B cell (primary cell): ENCODE measurements at places on chromosomes 12 and 14. TPM values are rescaled to one million over a fixed set of nuclear protein-coding genes. Genes with fewer than 3 reads are reported as not detected.
A peak's percentile ranks its signal among the peaks of the same experiment; 100 is the strongest.

DNA sequence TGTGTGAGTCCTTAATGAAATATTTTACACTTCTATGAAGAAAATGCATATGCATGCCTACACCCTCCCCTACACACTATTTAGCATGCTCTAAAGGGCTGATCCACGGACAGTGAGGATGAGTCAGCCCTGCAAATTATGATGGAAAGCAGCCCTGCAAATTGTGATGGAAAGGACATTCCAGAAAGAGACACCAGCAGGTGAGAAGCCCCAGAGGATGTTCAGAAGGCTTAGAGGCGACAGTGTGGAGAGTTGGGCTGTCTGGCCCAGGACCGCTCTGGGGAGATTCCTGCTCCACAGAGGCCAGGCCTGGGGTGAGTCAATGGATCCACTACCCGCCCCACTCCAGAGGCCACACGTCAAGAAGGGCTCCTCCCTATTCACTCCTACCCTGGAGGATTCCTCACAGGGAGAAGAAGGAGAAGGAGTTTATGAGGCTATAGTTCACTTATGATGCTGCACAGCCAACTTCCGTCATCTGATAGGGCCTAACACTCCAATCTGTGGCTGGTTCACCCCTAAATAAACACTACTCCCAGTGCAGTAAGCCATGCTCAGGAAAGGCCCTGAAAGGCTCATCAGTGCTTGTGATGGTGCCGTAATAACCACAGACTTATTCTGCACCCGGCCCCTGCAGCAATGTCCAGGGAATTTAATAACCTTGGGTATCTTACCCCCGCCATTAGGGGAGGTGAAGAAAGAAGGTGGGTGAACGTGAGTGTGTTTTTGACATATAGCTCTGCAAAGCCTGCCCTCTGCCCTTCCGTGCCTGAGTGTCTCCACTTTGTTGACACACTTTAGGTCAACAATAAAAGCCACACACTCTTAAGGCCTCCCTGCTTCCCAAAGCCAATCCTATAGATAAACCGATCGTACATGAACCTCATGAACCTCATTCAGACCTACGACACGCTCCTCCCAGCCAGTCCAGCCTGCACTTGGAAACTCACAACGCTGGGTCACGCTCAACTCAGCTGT is 46.4 kb downstream of the CLMN start:
- no peak for DNase-seq

GRCh38 chr12:23555825-23556207 is 393.7 kb downstream of the SOX5 start:
- no peak for DNase-seq

- DNase-seq = no peak
Observed at GRCh38 chr12:125518074-125518473, 452.8 kb downstream of the AACS start.

The RERG gene
- polyA plus RNA-seq = not detected in 2 replicates

GRCh38 chr14:62436261-62436660 is 609.0 kb downstream of the KCNH5 start:
- no peak for DNase-seq

The KRT7 gene
- not detected in 2 replicates for polyA plus RNA-seq

- DNase-seq = no peak
Observed at GRCh38 chr12:57255916-57256315, 4.9 kb upstream of the STAC3 start.

The DHRS1 gene
- 69.9 and 76.9 TPM in 2 replicates for polyA plus RNA-seq

DNA sequence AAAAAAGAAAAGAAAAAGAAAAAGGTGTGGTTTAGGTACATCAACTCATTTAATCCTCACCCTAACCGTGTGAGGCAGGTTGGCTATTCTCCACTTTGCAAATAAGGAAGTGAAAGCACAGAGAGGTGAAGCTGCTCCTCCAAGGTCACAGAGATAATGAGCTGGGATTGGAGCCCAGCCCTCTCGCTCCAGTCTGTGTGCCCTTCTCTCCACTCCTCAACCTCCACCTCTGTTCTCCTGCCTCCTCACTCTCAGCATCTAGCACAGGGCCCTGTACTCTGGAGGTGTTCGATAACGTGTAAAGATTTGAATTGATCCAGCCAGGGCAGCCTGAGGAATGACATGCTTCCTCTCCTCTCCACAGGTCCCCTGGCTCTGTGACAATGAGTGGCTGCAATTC is 502.3 kb downstream of the TMEM132D start:
- DNase-seq = no peak

- no peak for DNase-seq
Observed at GRCh38 chr12:85843606-85844310, 7.5 kb upstream of the RASSF9 start.

The SLC6A13 gene
- 0.20 and 0.54 TPM in 2 replicates for polyA plus RNA-seq

- no peak for DNase-seq
Observed at GRCh38 chr14:36659010-36659821, 2.4 kb upstream of the PAX9 start.

The DTX3 gene
- polyA plus RNA-seq = 7.3 and 9.0 TPM in 2 replicates

The KRT6C gene
- not detected in 2 replicates for polyA plus RNA-seq

The PIK3C2G gene
- polyA plus RNA-seq = not detected in 2 replicates

GRCh38 chr12:31819427-31819826 is 90.6 kb upstream of the AMN1 start:
- DNase-seq = no peak

- no peak for DNase-seq
Observed at GRCh38 chr12:116734156-116734768, 3.6 kb downstream of the SPRING1 start.

- DNase-seq = no peak
Observed at GRCh38 chr14:36227802-36228201, 51.3 kb upstream of the PTCSC3 start.

The IPO8 gene
- polyA plus RNA-seq = 7.5 and 8.4 TPM in 2 replicates

- DNase-seq = peak; percentile 40
Observed at GRCh38 chr12:94644141-94644979, 6.0 kb downstream of the TMCC3 start.

- peak; percentile 96 for DNase-seq
Observed at GRCh38 chr14:101876555-101876938, 87.8 kb upstream of the DYNC1H1 start.

- DNase-seq = peak; percentile 29
Observed at GRCh38 chr12:106974511-106974910, 12.4 kb downstream of the MTERF2 start.

The CISTR gene
- polyA plus RNA-seq = not detected in 2 replicates

DNA sequence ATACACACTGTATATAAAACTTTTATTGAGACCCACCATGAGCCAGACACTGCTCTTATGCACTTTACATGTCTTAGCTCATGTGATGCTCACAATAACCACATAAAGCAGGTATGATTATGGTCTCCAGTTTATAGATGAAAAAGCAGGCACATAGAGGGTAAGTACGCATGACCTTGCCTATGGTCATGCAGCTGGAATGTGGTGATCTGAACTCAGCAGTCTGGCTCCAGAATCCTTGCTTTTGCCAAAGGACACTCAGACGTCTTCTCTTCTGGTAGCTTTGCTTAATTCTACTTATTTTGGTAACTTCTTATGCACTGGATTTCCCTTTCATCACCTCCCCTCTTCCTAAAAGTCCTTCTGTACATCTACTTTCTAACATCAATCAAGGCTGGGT is 103.3 kb upstream of the CRY1 start:
- no peak for DNase-seq

- no peak for DNase-seq
Observed at GRCh38 chr14:66074537-66074936, 411.6 kb upstream of the CCDC196 start.

The KRT78 gene
- polyA plus RNA-seq = not detected in 2 replicates

GRCh38 chr12:132545955-132546354 is 56.0 kb downstream of the FBRSL1 start:
- no peak for DNase-seq

The GOLGA3 gene
- 27.7 and 32.7 TPM in 2 replicates for polyA plus RNA-seq

The JPH4 gene
- polyA plus RNA-seq = not detected in 2 replicates

- DNase-seq = no peak
Observed at GRCh38 chr12:52319097-52319496, 2.1 kb downstream of the KRT83 start.

The CCDC184 gene
- polyA plus RNA-seq = 1.4 and 1.6 TPM in 2 replicates

DNA sequence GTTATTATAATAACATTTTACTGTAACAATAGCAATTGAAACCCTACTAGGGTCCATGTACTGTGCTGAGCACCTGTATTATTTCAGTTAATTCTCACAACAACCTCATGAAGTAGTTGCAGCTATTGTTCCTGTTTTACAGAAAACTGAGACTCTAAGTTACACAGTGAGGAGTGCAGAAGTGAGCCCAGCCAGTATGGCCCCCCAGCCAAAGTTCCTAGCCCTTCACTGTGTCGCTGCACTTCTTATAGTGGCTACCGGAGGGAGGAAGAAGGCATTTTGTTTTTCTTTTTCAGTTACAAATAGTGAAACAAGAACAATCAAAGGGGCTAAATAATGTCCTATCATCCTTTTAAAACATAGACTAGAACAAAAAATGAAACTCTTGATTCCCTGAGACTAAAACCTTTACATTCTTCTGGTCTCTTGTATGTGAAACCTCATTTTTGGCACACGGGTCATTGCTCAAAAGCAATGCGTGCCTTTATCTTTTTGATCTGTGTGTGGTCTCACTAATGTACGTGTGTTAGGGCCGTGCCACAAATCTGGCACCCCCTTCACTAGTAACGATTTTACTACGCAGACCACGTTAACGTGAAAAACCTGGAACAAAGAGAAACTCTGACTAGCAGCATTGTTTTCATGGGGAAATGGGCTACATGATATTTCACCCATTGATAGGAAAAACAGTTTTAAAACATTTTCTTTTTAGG is 88.7 kb downstream of the LLPH start:
- no peak for DNase-seq

DNA sequence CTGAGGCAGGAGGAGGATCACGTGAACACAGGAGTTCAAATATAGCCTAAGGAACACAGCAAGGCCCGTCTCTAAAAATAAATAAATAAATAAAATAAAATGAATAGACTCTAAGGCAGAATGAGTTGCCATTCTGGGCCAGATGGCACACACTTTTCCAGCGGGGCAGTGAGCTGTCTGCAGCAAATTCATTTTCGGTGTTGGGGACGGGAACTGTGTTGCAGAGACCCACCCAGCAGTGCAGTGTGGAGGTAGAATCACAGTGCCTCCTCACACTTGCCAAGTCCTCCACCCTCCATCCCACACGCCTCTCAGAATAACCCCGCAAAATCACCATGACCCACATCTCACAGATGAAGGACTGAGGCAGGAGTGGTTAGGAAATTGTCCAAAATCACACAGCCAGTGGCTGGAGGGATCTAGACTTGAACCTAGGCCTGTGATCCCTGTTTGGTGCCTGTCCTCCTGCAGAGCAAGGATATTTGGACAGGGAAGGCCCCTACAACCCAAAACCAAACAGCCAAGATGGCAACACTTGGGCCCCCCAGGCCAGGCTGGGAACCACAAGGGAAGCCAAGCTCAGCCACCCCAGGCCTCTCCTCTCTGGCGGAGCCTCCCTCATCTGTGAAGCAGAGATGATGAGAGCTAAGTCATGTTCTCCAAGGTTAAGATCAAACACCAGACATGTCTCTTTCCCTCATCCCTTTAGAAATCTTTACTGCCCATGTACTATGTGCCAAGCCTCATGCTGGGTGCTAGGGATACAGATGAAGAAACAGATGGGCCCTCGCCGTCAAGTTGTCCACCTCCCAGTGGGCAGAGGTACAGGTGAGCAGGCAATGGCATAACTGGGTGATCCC is 152.7 kb downstream of the DPF3 start:
- no peak for DNase-seq

The MEG3 gene
- polyA plus RNA-seq = 0.06 and 0.13 TPM in 2 replicates

- DNase-seq = peak; percentile 13
Observed at GRCh38 chr12:116971222-116971621, 60.5 kb downstream of the FBXW8 start.

- no peak for DNase-seq
Observed at GRCh38 chr12:93376436-93377251, 1.1 kb upstream of the NUDT4 start.

- no peak for DNase-seq
Observed at GRCh38 chr12:104685366-104685765, 228.6 kb downstream of the CHST11 start.

The CDCA3 gene
- 2.0 and 2.3 TPM in 2 replicates for polyA plus RNA-seq

The ALX1 gene
- polyA plus RNA-seq = not detected in 2 replicates

The OR4E1 gene
- not detected in 2 replicates for polyA plus RNA-seq

GRCh38 chr12:2944401-2945047 is 14.7 kb upstream of the TEAD4 start:
- DNase-seq = peak; percentile 58

The ADGRD1 gene
- polyA plus RNA-seq = 1.7 and 2.2 TPM in 2 replicates

DNA sequence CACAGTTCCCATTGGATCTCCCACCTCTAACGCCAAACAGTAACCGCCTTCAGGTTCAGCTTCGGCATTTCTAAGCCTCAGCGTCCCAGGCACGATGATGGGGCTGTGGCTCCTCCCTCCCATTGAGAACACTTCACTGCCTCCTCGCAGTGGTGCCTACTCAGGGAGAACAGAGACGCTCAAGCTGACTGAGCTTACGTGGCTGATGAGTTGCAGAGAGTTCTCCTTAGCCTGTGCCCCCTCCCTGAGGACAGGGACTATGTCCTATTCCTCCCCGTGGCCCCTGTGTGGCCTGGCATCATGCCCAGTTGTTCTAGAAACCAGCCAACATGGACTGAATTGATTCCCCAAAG is 87.0 kb downstream of the ITPK1 start:
- no peak for DNase-seq

DNA sequence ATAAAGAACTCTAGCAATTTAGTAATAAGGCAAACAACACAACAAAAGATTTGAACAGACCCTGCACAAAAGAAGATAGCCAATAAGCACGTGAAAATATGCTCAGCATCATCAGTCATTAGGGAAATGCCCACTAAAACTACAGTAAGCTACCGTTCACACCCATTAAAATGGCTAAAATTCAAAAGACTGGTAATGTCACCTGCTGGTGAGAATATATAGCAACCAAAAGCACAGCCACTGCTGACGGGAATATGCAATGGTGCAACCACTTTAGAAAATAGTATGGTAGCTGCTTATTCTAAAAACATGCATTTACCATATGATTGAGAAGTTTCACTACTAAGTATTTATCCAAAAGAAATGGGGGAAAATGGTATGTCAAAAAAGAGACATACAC is 74.9 kb downstream of the DPF3 start:
- no peak for DNase-seq

The ENDOU gene
- polyA plus RNA-seq = 0.03 and 0.14 TPM in 2 replicates

The C12orf54 gene
- polyA plus RNA-seq = not detected in 2 replicates
